ENCODE measurements at places on chromosomes 4 and X.

DNA sequence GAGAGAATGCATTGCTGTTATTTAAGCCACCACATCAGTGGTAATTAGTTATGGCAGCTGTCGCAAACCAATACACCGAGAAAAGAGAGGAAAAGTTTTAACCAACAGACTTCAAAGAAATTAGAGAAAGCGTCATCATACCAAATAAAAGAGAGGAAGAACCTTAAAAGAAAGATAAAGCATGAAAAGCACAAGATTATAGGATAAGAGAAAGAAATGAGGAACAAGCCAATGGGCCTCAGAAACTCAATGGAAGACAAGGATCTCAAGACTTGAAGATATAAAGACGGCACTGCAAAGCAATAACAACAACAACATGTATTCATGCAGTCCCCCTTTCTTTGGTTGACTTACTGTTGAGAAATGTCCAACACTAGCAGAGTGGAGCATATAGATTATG, 22.8 kb upstream of the ASMTL start:
- no peak for DNase-seq

DNA sequence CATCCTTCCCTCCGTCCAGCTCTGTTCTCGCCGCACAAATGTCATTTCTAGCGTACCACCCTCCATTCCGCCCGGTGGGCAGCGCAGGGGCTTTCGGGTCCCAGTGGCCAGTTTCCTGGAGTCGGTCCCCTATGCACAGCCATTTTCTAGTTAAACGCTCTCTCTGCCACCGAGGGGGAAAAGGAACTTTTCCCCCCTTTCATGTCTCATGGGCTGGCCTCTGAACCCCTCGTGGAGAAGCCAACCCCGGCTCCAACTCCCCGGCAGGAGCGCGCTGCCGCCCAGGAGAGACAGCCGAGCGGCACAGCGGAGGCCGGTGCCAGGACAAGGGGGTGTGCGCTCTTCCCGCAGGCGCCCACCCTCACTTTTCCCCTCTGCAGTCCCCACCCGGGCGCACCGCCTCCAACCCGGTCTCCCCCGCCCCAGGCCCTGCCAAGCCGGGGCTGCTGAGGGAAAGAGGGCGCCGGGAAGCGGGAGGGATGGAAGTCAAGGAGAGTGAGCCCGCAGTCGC, 662 bp downstream of the APBB2 start:
- no peak for DNase-seq

DNA sequence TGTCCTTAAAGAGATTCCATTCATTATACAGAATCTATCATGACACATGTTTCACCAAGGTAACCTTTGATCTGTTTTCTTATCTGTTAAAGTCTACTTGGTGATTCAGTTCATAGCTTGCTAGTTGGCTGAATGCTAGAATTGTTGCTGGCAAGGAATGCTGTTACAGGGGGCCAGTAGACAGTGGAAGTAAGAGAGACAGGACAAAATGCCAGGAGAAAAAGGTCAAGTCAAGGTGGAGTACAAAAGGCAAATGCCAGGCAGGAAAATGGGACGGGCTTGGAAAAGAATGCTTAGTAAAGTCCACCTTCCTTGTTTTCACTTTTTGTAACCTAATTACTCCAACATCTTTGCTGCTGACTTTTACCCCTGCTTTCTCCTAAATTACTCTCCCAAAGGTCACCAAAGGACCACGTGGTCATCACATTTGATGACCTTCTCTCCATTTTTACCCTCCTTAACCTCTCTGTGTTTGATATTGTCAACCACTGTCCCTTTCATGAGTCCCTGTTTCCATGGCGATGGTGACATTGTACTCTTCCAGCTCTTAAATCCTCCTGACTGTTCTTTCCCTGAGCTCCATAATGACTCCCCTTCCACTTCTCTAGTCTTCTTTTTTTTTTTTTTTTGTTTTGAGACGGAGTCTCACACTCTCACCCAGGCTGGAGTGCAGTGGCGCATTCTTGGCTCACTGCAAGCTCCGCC, 24.5 kb upstream of the TAPT1 start:
- no peak for DNase-seq

DNA sequence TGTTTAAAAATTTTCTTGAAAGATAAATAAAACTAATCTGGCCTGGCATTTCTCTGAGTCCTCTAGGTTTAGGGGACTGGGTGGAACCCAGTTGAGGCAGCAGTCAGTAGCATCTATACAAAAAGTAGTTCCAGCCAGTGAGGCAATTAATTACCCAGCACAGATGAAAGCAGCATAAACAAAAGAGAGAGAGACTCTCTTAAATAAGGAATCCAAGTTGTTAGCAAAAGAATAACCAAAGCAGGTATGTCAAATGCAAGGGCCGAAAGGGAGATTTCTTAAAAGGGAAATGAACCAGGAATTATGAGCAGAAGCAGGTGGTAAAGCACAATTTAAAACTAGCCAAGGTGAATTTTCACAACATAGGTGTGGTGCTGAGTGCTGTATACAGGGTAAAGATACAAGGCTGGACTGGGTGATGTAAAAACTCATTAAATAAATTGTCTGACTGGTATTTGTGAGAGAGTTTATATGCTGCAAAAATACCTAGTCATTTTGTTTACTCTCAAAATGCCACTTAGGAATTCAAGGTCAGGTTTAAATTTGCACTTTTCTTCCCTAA, 94.6 kb upstream of the GALNT7 start:
- no peak for DNase-seq

- no peak for DNase-seq
Measured at GRCh38 chr4:48102303-48102702, 31.7 kb downstream of the TXK start.

- DNase-seq = no peak
Measured at GRCh38 chrX:57674861-57675260, 5.2 kb downstream of the NLRP2B start.

DNA sequence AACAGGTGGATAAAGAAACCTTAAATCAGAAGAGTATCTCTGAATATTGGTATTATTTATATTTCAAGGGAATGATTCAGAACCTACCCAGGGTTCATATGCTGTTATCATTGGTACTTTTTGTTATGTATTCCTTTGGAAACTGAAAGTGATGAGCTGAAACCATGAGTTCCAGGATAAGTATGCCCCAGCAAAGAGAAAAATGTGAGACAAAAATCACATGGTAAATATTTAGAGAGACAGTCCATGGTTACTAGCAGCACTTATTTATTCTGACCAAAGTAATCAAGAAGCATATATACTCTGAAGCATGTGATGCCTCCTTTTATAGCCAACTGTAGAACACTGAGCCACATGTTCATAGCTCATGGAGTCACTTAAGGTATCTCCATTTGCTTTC, 277.7 kb downstream of the ARAP2 start:
- no peak for DNase-seq

- no peak for DNase-seq
Measured at GRCh38 chrX:47185241-47185640, 8.4 kb upstream of the UBA1 start.
